ENCODE measurements at places on chromosomes 6 and 20.

GRCh38 chr20:47503685-47504084 is 2.0 kb downstream of the NCOA3 start:
- DNase-seq = no peak

DNA sequence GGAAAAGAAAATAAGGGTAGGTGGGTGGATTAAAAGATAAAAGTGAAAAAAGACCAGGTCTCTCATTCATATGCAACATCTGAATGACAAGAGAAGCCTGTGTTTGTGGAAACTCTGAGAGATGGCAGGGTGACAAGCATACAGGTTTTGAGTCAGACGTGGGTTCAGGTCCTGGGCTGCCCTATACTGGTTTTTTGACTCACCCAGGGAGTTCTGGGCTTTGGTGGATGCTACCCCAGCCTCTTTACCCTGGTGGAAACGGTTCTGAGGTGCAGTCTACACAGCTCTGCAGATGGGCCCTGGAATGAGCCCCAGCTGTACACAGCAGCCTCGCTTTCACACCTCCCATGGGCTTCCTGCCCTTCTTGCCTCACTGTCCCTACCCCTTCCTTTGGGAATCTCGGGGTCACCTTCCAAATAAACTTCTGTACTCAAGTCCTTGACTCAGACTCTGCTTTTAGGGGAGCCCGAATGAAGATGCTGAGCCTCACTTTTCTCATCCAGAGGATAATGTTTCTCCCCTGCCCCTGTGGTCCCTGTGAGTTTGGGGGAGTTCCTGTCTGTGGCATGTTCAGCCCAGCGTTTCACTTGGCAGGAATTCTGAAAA is 77.7 kb upstream of the CLDN20 start:
- no peak for DNase-seq

DNA sequence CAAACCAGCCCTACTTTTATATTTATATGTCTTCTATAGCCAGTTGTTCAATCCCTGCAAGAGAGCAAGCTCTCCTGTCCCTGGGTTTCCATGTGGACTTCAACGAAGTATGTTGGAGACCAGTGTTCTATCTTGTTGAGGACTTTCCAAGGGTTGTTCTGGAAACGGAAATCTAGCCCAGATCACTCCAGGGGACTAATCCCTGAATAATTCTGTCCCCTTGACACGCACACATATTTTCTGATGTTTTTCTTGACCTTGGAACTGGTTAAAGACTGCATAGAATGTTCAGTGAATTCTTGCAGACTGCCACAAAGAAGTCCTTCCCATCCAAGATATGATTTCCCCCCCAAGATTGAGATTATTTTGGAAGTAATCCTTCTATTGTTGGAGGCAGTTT is 9.5 kb upstream of the MYLK2 start:
- DNase-seq = no peak

DNA sequence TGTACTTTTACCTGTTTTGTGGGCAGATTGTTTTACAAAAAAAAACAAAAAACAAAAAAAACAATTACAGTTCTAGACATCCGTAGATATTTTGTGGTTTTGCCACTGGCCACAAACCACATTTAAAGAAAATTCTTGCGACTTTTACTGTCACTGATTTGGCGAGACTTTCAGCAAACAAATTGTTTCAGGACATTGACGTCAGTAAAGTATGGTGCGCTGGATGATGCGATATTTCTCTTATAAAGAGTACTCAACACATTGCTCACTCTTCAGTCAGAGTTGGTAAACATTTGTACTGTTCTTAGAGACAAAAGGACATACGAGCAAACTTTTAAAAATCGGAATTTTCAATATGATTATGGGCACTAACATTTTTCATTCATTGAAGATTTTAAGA is 229.8 kb downstream of the HAO1 start:
- no peak for DNase-seq

Data from Right ventricle myocardium superior (tissue), 1 donor.